ENCODE measurements at places on chromosomes 1 and 21. TPM values are rescaled to one million over a fixed set of nuclear protein-coding genes. Genes with fewer than 3 reads are reported as not detected.

DNA sequence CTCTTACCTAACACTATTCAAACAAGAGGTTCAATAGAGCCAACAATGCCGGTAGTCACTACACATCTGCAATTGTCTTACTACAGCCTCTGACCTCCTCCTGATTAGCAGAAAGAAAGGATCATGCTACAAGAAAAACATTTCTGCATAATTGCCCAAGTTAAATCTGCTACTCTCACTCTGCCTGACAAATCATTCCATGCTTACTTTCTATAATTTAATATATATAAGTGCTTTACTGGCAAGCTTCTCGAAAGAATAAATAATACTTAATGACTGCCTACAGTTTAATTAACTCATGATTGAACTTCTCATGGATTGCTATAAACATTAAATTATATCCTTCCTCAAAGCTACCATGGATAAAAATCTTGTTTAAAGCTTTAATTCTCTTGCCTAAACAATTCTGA is 156.0 kb downstream of the SLC45A1 start:
- no peak overlapping the region for H3K4me3 ChIP-seq
- no peaks in the 10 kb centered on the region for H3K27me3 ChIP-seq
- H3K36me3 ChIP-seq, result no peaks in the 10 kb centered on the region
- no peak overlapping the region for H3K27ac ChIP-seq
- DNase-seq, result no peak
- peaks cover 20% of the 10 kb centered on the region for H3K4me1 ChIP-seq

DNA sequence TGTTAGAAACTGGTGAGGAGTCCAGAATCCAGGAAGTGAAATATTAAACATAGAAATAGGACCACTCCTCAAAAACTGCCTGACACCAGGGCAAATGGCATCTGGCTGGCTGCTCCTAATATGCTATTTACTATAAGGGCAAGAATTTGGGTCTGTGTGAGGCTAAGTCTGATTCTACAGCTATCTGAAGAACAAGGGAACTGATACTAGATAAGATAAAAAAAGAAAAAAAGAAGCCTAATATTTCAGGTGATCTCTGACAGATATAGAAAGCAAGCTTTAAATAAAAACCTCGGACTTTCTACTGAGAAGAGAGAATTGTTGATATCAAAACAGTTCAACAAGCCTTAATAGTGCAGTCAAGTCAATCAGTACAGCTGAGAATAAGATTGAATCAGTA is 42.1 kb upstream of the VAV3 start:
- H3K4me3 ChIP-seq, result no peak overlapping the region
- no peak overlapping the region for H3K27ac ChIP-seq
- H3K4me1 ChIP-seq, result no peaks in the 10 kb centered on the region

DNA sequence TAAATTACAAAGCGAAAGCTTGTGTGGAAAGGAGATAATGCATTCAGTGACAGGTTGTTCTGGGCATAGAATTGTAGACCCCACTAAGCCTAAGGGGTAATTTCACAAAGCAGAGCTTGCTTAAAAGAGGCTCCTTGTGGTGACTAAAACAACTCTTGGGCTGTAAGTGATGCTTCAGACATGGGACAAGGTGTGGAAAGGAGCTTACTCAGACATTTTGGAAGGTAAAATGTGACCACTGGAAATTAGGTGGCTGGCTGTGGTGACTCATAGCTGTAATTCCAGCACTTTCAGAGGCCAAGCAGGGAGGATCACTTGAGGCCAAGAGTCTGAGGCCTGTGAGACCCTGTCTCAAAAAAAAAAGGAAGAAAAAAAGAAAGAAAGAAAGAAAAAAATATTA is 51.1 kb upstream of the LRRC8C start:
- H3K4me1 ChIP-seq, result no peaks in the 10 kb centered on the region
- H3K4me3 ChIP-seq, result no peak overlapping the region
- no peaks in the 10 kb centered on the region for H3K27me3 ChIP-seq
- H3K36me3 ChIP-seq, result peaks cover 18% of the 10 kb centered on the region
- no peak for DNase-seq
- no peak overlapping the region for H3K27ac ChIP-seq

Gene TP73
- total RNA-seq, result 0.49 TPM
